ENCODE measurements at places on chromosomes 13 and 19.

- DNase-seq: peak; percentile 83
Observed at GRCh38 chr19:35555301-35556005, 8.0 kb downstream of the ATP4A start.

DNA sequence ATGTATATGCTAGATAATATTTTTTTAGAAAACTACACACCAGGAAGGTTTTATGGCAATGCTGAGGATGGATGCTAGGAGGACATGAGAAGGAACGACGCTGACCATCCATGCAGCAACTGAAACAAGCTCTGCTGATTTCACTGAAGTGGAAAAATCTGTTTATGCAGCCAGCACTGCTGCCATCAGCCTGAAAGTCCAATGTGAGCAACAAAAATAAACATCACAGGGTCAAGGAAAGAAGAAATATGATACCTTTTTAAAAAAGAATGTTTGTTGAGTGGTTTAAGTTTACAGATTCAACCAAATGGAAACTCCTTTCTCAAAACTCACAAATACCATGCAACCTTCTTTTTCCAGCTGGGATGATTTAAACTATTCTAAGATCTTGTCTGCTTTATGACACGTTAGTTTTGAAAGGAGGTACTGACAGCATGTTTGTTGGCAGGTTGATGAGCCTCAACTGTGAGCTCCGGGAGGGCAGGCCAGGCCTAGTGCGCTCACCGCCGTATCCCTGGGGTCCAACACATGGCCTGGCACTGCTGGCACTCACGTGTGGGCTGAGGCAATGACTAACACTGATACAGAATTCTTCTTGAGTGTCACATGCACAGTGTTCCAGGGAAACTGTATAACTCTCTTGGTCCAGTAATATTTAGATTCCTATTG, 46.8 kb downstream of the LATS2 start:
- DNase-seq: no peak

DNA sequence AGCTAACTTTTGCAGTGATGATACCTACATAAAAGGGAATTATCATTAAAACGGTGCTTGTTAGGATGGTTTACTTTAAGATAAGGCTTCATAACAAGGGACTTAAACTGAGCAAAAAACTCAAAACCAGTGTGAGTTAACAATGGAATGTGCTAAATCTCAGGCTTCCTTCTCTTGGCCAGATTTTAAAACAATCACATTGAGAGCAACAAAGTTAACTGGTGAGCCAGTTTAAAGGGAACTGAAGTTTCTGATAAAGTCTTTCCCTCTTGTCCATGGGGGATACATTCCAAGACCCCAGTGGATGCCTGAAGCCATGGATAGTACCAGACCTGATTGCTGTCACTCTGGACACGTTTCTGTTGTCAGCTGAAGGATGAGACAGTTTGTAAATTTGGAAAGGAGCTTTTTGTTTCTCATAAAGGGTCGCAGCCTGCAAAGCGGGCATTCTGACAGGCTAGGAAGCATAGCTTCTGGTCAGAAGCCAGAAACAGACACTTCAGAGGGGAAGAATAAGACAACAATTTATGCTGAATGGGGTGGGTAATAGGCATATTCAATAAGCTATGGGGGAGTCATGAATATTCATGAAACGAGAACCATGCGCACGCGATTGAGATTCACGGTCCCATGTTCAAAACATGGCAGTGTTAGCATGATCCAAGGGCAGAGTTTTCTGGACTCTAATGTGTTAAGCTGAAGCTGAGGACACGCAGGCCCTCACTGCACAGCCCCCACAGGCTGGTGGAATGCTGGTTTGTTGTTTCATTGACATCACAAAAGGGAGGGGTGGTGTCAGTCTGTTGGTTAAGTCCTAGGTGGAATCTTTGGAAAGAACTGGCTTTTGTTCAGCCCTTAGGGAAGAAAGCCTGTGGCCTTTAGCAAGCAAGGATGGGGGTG, 150.6 kb upstream of the RNF113B start:
- no peak for DNase-seq

DNA sequence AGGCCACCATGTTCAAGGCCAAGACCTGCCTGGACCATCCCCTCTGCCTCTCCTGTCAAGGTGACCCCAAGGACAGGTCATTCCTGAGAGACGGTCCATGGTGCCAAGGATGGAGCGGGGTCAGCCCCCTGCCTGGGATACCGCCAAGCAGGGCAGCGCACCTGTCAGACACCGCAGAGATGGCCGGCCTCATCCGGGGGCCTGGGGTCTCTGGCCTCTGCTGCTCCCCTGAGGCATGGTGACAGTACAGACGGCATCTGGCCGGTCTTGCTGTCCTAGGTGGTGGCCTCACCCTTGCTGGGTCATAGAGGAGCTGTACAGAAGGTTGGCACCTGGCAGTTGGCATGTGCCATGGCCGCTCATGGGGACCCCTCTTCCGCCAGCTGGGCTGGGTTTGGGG, 11.1 kb downstream of the DDA1 start:
- DNase-seq: no peak

DNA sequence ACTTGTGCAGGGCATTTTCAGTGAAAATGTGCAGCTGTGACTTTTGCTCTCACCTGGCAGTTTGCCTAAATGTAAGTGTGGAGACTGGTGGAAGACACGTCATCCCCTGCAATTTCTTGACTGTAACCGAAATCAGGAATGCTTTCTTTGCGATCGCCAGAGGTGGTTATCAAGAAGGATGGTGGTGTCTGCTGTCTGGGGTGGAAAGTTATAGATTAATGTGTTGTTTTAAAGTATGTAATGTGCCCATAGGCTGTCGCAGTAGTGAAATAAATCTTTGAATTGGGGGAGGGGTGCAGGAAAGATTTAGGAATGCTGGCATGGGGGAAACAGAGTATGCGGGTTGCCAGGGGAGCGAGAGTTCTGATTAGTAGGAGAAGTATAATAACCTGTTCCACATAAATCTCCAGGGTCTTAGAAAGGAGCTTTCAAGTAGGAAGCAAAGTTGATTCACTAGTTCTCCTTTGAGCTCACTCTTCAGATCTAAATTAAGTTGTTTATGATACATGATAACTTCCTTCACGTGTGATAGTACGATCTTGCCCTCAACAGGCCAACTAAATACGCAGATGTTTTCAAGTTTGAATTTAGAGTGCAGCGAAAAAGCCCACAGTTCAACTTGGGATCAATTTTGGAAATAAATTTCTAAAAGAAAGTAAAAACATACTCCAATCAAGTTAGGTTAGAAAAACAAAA, 1520.0 kb upstream of the SLC10A2 start:
- no peak for DNase-seq

DNA sequence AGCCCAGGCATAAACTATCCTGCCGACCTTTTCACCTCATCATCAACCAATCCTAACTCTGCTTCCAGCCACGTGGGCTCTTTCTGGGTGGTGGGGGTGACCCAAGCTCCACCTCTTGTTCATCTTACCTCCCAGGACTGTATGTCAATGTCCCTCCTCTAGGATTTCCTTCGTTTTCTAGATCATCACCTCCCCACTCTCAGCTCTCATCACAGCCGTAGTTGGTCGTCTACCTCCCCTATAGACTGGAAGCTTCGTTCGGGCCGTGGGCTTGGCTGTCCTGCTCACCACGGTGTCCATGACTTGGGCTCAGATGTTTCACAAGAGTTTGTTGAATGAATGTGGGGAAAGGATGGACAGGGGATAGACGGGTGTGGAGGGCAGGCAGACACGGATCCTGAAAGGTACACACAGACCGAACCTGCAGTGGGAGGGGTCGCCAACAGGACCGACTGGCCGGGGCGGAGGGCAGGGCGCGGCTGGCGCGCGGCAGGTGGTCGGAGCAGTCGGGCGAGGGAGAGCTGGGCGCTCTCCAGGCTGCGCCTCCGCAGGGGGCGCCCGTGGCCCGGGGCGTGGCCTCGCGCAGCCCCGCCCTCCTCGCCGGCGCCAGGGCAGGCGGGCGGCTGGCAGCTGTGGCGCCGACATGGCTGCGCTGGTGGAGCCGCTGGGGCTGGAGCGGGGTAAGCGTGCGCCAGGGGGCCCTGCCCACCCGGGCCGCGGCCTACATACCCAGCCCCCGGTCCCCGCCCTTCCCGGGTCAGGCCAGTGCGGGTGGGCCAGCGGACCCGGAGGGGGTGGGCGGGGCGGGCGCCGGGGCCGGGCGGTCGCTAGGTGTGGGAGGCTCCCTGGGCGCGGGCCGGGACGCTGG, at the start of gene LIN7B:
Gene LIN7B (plus strand): TSS at position 609 of the 868 bp plus-strand sequence. CDS start 35 bp downstream, at position 644.
- DNase-seq: no peak

DNA sequence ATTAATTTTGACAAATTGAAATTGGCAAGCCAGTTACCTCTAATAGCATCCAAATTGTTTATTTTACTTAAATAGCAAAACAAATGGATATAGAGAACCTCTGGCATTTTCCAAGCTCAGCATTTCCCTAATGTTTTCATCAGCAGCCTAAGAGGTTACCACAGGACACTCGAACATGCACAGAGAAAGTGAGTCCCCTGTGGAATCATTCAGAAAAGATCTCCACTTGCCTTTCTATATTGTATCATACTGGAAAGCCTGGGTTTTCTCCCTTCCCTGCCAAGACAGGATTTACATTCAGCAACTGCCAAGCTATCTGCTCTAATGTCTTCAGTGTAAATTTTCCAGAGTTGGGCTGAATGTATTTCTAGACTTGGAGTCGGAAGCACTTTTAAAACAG, 188.9 kb downstream of the KCTD12 start:
- no peak for DNase-seq

- no peak for DNase-seq
Observed at GRCh38 chr13:39930544-39931444, 275.3 kb downstream of the COG6 start.

GRCh38 chr19:33397536-33398360, 24.2 kb downstream of the CEBPG start:
- DNase-seq: no peak

DNA sequence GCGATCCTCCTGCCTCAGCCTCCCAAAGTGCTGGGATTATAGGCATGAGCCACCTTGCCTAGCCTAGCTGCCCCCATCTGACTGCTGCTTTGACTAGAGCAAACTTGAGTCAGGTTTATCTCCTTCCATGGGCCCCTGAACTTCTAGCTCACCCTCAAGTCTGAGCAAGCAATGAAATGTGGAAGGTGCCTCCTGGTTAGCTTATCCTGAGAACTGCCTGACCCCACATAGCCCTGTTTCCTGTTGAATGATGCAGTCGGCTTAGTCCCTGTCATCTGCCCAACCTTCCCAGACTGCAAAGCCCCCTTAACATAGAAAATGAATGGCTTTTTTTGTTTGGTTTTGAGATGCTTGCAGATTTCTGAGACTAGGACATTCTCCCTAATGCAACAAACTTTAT, 8.9 kb upstream of the TMEM160 start:
- no peak for DNase-seq

DNA sequence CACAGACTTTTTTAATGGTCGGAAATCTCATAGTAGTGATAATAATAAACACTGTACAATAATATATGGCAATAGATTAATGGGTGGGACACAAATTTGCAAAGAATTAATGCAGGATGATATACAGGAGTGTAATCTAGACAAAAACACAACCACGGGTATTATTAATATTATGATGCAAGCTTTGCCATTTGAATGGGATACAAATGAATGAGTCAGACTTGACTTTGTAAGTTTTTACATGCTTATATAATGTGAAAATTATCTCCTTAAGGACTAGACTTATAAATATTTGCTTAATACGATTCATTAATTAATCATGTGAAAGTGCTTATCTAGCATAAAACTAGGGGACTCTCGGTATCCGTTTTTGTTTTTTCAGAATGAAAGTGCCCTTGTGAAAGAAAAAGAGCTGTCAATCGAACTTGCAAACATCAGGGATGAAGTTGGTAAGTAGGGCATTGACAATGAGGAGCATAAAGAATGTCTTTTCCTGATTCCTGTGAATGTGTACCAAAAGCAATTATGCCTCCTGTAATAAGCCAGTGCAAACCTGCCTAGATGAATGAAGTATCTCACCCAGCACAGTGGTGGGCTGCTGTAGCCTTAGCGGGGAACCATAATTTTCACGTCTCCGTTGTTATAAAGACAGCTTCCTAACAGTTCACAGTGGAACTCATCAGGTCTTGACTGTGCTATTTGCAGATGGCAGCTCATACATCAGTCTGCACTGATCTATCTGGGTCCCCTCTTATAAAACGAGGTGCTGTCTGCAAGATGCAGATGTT, 155.7 kb downstream of the SLC7A1 start:
- DNase-seq: no peak

DNA sequence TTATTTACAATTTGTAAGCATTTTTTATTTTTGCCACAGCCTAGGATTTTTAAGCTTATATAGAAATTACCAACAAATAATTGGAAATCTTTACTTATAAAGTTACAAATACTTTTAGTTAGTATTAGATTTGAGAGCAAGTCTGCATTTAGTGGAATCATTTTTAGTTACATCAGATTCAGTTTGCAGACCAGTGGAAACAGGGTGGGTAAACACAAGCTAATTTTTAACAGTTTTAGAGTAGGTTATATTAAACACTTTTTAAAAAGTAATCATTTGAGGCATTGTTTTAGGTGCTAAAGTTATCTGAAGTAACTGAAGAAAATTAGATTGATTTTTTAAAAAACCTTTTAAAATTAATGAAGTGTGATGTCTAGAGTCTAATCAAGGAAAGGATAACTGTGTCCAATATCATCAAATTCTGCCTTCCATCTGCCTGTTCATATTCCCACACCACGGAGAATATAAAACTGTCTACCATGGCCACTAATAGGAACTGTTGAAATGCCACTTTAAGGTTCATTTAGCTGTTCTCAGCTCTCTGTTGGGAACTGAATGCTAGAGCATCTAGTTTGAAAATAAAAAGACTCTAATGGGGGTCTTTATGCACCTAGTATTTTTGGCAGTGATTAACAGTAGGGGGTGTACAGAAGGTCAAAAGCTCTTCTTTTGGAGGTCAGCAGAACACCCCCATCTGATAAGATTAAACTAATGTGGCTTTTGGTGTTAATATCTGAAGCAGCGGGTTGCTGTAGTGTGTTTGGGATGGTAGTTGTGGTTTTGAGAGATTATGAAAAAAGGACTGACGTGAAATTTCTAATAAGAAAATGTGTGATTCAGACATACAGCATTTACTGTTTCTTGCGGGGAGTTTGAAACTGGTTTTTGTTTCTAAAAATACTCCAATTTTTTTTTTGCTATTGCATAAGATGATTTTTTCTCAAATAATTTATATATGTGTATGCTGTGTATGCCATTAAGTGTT, 66.5 kb downstream of the NDFIP2 start:
- DNase-seq: no peak

DNA sequence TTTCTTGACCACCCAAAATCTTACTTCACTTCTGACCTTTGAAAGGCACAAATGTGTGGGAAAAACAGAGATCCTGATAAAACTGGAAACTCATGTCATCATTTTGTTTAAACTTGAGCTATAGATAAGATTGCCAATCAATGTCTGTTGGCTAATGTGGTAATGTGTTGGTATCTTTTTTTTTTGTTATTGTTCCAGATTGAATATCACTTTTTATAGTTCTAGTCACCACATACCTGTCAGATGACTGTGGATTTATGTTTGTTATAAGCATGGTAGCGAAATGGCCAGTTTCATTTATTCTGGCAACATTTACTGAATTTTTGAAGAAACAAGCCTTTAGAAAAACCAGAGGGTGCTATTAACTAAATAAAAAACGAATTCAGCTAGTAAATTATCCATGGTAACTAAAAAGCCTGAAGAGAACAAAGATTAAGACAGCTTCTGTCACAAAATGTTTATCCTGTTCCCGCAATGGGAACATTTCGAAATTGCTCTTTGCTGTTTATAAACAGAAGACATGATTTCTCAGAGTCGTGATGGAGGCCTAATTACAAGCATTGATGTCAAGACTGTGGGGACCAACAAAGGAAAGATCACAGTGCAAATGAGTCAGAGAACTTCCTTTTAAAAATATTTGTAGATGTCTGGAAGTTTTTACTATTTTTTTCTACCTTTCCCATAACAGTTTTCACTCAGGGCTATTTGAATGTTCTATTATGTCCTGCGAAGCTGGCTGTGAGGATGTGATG, 82.9 kb upstream of the POSTN start:
- no peak for DNase-seq

Measured in NCI-H526 (cell line).